ENCODE measurements at places on chromosomes 16 and 17.

- no peak for DNase-seq
Measured at GRCh38 chr16:23408823-23409298, 44.1 kb downstream of the COG7 start.

DNA sequence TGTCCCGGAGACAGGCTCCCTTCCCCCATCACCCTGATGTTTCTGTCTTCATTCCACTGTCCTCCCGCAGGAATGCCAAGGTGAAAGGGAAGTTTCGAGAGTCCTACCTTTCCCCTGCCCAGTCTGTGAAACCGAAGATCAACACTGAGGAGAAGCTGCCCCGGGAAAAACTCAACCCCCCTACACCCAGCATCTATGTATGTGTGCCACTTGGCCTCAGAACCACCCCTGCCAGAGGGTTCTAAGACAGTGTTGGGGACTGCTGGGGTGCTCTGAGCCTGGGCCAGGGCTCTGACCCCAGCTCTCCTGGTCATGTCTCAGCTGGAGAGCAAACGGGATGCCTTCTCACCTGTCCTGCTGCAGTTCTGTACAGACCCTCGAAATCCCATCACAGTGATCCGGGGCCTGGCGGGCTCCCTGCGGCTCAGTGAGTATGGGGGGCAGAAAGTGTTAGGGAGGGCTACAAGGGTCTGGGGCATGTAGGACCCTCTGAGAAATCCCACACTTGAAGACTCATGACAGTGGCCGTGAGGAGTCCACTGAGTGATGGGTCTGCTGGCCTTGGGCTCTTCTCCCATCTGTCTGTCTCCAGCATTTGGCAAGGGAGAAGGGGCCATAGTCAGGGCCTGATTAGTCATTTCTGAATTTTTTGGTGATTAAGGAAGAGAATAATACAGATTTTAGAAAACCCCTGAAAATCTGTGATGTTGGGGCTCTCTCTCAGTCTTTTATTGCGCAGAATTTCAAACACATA lies 4.9 kb upstream of the TMEM88 start:
- no peak for DNase-seq

DNA sequence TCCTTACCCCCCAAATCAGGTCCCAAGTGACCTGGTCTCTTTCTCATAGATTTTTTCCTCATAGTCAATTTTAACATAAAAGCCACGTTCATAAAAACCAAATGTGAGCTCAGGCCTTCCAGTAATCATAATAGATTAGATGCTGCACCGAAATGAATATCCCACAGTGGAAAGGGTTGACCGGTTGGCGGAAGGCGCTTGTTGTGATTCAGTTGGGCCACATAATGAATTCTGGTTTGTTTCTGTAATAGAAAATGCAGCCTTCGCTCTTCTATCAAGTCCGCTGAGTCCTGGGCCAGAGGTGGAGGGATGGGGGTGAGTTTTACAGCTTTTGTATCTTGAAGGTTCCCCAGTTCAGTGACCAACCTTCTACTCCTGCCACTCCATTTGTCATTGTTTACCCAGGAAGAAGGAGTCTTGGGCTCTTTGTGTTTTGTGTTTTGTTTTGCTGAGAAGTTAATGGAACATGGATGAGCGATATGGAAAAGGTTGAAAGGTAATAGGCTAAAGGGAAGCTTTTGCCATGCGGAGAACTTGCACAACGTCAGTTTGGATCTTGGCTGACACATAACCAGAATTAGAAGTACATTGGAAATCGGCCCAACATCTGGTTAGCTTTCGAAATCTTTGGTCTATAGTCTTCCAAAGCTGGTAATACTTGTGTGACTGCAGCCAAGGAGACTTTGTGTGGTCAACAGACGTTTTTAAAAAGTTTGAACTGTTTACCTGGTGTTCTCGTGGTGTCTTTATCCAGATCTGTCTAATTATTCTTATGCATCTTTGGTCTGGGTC lies 89.5 kb downstream of the CLEC16A start:
- no peak for DNase-seq

GRCh38 chr16:87454391-87454790 lies 38.4 kb downstream of the ZCCHC14 start:
- no peak for DNase-seq

GRCh38 chr16:66984892-66985311 lies 3.5 kb upstream of the CES4A start:
- no peak for DNase-seq

GRCh38 chr16:82855471-82855870 lies 228.7 kb downstream of the CDH13 start:
- DNase-seq: no peak

GRCh38 chr16:75061669-75062068 lies 54.9 kb downstream of the LDHD start:
- DNase-seq: peak; percentile 58

DNA sequence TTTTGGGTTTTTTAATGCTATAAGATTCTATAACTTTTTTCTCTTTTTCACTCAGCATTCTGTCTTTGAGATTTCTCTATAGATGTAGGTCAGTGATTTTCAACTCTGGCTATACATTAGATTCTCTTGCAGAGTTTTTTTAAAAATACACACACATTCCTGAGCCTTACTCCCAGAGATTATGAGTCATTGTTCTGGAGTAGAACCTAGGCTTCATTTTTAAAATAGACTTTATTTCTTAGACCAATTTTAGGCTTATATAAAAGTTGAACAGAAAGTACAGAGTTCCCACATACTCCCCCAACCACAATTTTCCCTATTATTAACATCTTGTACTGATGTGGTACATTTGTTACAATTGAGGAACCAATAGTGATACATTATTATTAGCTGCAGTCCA lies 63.3 kb downstream of the CYB561 start:
- no peak for DNase-seq

GRCh38 chr17:62925267-62925836 lies 40.7 kb upstream of the TANC2 start:
- no peak for DNase-seq

Measured in KBM-7 (cell line).